Astrocyte of the spinal cord (primary cell): ENCODE measurements at places on chromosomes 7 and 10.
A peak's percentile ranks its signal among the peaks of the same experiment; 100 is the strongest.

GRCh38 chr7:42946627-42946950 is 14.4 kb downstream of the MRPL32 start:
- no peak for DNase-seq

GRCh38 chr10:61472090-61472674 is 19.0 kb upstream of the TMEM26 start:
- DNase-seq = no peak

- peak; percentile 11 for DNase-seq
Measured at GRCh38 chr7:28570970-28571288, 158.6 kb downstream of the CREB5 start.

- DNase-seq = peak; percentile 63
Measured at GRCh38 chr7:101017064-101017777, 2.7 kb upstream of the MUC17 start.

- DNase-seq = no peak
Measured at GRCh38 chr7:143973870-143974416, 19.3 kb downstream of the OR2F1 start.

GRCh38 chr7:158933468-158934139 is 77.2 kb downstream of the DYNC2I1 start:
- DNase-seq = no peak

- no peak for DNase-seq
Measured at GRCh38 chr10:34834274-34834673, 19.2 kb upstream of the PARD3 start.

GRCh38 chr10:103576076-103576471 is 82.6 kb downstream of the NEURL1 start:
- no peak for DNase-seq

GRCh38 chr7:46349490-46349889 is 428.4 kb upstream of the IGFBP3 start:
- DNase-seq = no peak

GRCh38 chr7:33101906-33102305 is 7.3 kb downstream of the RP9 start:
- DNase-seq = no peak

GRCh38 chr7:81416659-81417058 is 353.2 kb downstream of the HGF start:
- DNase-seq = no peak
